Smooth muscle cell of the pulmonary artery (primary cell): ENCODE measurements at places on chromosomes 7 and 10. TPM values are rescaled to one million over a fixed set of nuclear protein-coding genes. Genes with fewer than 3 reads are reported as not detected.

Gene MUC12
- total RNA-seq = 0.23 TPM in 1 of 2 replicates, not detected in the other

Gene CALML3
- not detected in 2 replicates for total RNA-seq

Gene PRXL2A
- total RNA-seq = 5.4 and 8.9 TPM in 2 replicates

Gene PRKAR1B
- total RNA-seq = 20.9 and 23.3 TPM in 2 replicates

Gene ASAH2B
- 2.2 and 2.3 TPM in 2 replicates for total RNA-seq

Gene WNT8B
- not detected in 2 replicates for total RNA-seq

Gene PHKG1
- total RNA-seq = 1.3 and 1.8 TPM in 2 replicates

Gene CPVL
- total RNA-seq = 0.20 TPM in 1 of 2 replicates, not detected in the other

Gene HMX2
- total RNA-seq = not detected in 2 replicates

Gene HEPACAM2
- total RNA-seq = 0.07 TPM in 1 of 2 replicates, not detected in the other

Gene CALHM3
- total RNA-seq = not detected in 2 replicates

Gene EBLN1
- total RNA-seq = not detected in 2 replicates

Gene CALY
- total RNA-seq = not detected in 2 replicates

Gene CDHR3
- total RNA-seq = 3.1 and 9.2 TPM in 2 replicates
